ENCODE measurements at places on chromosomes 1 and 21.

DNA sequence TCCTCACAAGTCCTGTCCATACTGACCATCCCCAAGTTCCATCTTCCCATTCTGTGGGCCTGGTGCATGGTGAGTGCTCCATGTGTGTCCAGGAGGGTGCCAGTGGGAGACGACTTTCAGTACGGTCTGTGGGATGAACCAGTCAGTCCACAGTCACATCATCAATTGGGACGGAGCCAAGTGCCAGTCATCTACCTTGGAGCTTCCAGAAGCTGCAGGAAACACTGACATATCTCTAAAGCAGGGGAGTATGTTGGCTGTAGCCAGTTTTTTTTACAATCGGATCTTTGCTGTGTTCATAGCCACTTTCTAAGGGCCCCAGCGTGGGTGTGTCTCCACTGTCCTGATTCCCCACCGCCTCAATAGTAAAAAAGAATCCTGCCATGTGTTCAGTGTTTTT lies 13.6 kb upstream of the TRIM17 start:
- DNase-seq = no peak

GRCh38 chr1:4468386-4468785 lies 186.0 kb upstream of the AJAP1 start:
- no peak for DNase-seq

- DNase-seq = no peak
Measured at GRCh38 chr1:192951691-192952460, 107.3 kb downstream of the UCHL5 start.

GRCh38 chr1:246517391-246517790 lies 10.3 kb upstream of the SMYD3 start:
- no peak for DNase-seq

DNA sequence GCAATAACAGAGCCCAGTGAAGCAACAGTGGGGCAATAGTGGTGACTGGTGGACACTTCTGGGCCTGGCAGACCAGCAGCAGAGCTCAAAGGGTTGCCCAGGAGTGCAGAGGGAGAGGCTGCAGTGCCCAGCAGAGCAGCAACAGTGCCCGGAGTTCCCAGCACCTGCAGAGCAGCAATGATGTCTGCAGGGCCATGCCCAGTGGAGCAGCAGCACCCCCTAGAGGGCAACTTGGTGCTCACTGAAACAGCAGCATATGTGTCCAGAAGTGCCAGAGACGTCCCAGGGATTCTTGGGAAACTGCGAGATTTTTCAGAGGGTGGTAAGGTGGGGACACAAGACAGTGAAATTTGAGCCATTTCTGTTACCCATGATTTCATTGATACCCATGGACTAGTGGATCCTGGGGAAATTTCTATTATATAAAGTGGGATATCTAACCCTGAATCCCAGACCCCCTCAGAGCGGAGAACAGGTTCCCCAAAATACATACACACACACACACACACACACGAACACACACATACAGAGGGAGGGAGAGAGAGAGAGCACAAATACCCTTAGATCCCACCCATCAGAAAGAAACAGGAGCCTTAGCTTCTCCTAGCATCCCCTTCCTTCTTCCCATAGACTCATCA lies 156.9 kb upstream of the GJB5 start:
- peak; percentile 24 for DNase-seq

GRCh38 chr1:179177615-179178014 lies 51.9 kb downstream of the ABL2 start:
- no peak for DNase-seq

DNA sequence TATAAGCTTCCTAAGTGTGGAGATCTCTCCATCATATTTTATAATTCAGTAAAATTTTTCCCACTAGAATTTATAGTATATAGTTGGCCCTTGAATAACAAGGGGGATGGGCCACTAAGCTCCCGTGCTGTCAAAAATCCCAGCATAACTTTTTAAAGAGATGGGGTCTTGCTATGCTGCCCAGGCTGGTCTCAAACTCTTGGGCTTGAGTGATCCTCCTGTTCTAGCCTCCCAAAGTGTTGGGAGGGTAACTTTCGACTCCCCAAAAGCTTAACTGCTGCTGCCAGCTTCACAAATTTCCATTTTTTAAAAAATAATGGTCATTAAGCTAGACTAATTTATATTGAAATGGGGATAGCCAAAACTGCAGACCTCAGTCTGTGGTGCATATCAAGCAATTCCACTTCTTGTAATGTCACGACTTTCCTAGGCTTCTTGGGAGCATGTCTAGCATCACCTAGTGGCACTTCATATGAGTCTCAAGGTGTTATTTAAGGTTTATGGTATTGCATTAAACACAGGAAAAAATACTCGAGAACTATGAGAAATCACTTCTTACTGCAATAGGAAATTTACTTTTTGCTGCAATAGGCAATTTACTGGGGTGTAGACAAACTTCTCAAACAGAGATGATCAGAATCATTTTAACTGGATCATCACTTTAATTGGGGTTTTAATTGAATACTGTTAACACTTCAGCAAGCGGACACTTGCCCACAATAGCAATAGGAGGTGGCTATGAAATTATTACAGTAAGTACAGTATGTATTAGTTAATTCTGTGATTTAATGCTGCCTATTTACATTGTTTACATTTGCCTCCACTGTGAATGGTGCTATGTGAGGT lies 19.3 kb upstream of the ACTA1 start:
- no peak for DNase-seq

- no peak for DNase-seq
Measured at GRCh38 chr1:240031009-240031408, 60.7 kb upstream of the FMN2 start.

DNA sequence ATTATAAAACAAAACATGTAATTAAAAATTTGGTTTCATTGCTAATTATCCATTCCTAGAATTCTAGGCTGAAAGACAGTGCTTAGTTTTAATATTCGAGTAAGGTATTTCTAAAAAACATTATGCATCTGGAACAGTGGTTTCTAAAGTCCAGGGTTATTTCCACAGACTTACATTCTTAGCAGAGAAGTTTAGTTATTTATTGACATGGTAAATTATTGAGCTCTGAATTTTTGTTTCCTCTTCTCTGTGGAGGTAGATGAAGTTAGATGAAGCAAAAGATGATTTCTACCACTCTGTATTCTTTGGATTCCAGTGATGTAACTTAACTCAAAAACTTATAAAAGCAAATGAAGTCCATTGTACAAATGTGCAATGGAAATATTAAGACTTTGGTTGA lies 709.4 kb downstream of the MRPL39 start:
- no peak for DNase-seq

Measured in T-cell (primary cell).